Left renal cortex interstitium (tissue), 4 donors: ENCODE measurements at places on chromosomes 3 and 15.

GRCh38 chr3:140816372-140817195 is 125.1 kb upstream of the SLC25A36 start:
- no peak for DNase-seq

- DNase-seq = no peak
Observed at GRCh38 chr15:30943654-30944335, 40.1 kb downstream of the FAN1 start.

GRCh38 chr3:108780235-108780634 is 23.0 kb upstream of the RETNLB start:
- DNase-seq = no peak

- no peak for DNase-seq
Observed at GRCh38 chr3:132001999-132002398, 32.8 kb downstream of the CPNE4 start.
